ENCODE measurements at places on chromosomes 3 and 15.

GRCh38 chr15:73617913-73618312 lies 15.3 kb downstream of the NPTN start:
- no peak for DNase-seq

DNA sequence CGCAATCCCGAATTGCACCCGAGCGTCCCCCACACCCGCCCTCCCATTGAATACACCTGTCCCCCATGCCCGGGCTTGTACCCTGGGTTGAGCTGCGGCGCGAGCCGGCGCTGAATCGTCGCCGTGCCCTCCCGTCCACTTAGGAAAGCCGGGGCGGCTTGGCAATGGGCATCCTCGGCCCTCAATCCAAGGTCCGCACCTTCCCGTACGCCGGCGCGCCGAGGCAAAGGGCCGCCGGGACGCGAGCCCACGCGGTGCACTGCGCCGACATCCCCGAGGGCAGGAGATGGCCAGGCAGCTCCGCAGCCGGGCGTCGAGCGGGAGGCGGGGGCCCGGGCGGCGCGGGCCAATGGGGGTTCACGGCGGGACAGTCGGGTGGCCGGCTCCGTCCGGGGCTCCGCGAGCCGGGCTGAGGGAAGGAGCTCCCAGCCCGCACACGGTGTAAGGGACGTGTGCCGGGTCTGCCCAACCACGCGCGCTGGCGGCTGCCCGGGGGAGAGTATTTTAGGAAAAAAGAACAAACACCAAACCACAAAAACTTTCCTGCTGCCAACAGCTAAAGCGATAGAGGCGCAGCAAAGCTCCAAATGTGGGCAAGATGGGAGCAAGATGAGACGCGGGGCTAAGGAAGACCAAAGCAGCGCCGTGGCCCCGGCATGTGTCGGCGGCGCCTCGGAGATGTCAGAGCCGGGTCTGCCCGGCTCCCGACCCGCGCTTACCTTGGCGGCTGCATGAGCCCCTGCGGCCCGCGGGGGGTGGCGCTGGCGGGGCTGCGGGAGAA lies 621 bp downstream of the RGMA start:
- DNase-seq: no peak

DNA sequence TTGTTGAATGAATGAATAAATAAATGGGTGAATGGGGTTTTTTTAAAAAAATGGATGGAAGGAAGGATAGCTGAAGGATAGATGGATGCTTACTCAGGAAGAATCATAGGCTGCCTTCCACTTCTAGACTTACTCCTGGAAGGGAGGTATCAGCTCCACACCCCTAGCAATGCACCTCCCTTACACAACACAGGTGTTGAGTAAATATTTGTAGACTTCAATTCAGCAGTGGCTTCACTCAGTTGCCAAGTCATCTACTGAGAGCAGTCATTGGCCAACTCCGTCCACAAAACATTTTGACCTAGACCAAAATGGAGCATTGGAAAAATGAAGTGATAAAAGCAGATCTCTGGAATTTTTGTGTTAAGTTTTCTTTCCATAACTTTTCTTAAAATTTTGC lies 65.5 kb upstream of the ST8SIA2 start:
- DNase-seq: no peak

DNA sequence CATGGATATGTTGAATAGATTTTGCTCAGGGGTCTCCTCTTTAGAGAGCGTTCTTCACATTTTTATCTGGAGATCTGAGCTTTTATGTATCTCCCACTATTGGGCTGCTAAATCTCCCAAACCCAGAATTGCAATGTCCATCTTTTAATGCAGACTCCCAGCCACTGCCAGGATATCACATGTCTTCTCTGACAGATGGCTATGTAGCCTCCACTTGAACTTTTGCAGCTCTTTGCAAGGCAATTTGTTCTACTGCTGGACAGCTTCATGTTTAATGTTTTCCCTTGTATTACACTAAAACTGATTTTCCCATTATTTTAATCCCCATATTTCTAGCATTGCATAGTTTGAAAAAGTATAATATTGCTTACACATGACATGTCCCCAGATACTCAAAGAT lies 177.2 kb downstream of the LPP start:
- DNase-seq: no peak

DNA sequence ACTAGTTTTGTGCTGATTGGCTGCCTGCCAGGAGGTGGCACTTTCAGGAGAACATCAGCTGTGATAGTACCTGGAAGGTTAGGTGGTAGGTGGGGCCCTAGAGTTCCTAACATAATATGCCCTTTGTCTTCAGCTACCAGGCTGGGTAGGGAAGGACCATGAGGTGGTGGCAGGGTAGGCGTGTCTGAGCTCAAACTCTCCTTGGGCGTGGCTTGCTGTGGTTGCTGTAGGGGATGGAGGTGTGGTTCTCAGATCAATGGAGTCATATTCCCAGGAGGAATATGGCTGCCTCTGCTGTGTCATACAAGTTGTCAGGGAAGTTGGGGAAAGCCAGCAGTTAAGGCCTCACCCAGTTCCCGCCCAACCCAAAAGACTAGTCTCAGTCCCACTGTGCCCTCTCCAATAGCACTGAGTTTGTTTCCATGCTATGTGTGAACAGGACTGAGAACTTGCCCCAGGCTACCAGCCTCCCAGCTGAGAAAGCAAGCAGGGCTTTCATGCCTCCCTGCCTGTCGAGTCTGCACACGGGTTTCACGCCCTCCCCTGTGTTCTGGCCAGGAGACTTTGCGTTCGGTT lies 107.7 kb downstream of the CHCHD4 start:
- no peak for DNase-seq

GRCh38 chr3:20666091-20666490 lies 480.1 kb upstream of the SGO1 start:
- DNase-seq: no peak

GRCh38 chr3:112647122-112647521 lies 6.2 kb upstream of the CCDC80 start:
- no peak for DNase-seq

DNA sequence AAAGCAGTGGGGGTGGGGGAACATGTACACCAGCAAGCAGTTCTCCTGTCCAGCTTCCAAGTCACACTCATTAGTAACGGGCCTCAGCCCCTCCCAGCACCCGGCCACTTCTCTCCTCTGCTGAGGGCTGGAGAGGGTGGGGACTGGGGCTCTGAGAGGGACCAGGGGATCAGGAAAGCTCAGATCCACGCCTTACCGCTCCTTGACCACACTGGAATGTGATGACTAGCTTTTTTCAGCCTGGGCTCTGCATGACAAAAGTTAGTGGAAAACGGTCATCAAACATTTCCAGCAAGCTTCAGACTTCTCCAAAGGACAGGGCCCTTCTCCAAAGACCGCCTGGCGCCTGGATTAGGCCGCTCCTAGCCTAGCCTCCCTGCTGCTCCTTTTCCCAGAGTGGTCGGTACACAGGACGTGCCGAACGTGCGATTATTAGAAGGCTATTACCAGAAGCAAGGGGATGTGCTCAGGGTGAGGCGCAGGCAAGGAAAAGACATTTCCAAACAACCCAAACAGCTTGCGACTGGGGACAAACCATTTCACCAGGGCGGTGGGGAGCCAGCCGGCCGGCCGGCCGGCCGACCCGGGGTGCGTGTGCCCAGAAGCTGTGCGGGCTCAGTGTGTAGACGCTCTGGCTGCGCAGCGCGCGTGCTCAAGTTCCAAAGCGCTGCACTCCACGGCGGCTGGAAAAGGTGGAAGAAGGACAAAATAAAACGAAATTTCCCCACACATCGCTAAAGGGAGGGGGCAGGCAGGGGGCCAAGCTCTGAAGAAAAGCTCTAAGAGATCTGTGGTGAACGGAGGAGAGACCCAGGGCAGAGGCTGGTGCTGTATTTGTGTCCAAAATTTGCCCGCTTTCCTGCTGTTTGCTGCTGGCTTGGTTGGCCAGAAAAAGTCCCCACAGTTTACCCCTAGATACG lies 51.0 kb upstream of the SSR3 start:
- DNase-seq: no peak

DNA sequence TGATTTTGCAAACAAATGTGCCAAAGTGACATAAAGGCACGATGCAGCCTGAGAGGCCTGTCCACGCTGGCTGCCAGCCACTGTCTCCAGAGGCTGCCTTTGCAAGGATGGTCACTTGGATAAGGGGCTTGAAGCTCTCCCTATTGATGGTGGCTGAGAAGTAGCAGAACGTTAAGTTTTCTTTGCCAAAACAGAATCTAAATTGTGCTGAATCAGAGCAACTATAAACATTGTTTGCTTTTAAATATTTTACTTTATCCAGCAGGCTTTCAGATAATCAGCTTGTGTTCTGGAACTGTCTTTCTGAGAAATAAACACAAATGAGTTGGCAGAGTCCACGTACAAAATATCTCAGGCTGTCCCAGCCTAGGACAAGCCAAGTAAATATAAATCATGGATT lies 23.8 kb upstream of the CNBP start:
- no peak for DNase-seq

GRCh38 chr3:188230962-188231361 lies 77.0 kb downstream of the LPP start:
- DNase-seq: no peak

DNA sequence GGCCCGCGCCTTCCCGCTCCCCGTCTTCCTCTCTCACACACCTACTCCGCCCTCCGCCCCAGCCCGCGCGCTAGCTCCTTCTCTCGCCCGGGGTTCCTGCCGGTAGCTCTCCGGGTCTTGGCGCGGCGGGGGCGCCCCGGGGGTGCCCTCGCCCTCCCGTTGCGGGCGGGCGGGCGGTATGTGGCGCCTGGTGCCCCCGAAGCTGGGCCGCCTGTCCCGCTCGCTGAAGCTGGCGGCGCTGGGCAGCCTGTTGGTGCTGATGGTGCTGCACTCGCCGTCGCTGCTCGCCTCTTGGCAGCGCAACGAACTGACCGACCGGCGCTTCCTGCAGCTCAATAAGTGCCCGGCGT lies 507 bp downstream of the DIPK2A start:
- no peak for DNase-seq

DNA sequence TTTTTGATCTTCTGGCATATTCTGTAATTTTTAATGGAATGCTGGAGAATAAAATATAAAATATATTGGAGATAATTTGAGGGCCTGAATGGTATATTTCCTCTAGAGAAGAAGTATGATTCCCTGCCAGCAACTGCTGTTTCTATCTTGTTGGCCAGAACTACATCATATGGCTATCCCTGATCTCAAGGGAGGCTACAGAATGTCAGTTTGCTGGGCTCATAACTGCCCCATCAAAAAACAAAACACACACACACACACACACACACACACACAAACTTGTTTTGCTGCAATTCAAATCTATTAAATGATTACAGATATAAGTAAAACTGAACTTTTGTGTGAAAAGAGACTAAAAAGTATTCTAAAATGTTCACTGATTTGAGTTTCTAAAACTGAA lies 51.0 kb downstream of the RASA2 start:
- no peak for DNase-seq

DNA sequence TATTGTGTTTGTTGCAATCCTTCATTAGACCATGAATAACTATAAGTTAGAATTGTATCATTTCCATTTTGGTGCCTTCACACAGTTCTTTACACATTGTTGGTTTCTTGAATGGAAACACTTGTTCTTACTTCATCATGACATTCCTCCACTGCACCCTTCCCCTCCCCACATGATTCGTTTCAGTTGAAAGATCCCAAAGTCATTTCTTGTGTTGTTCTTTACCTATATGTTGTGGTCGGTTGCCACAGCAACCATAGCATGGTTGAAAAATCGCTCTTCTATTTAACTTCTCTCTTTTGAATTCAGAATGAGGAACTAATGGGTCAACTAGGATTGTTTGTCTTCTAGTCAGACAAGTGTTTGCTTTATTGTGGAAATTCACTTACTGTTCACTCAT lies 103.3 kb downstream of the IL1RAP start:
- DNase-seq: no peak

- no peak for DNase-seq
These were observed 64.5 kb downstream of the PIK3R4 start for GRCh38 chr3:130682131-130682530.

- DNase-seq: no peak
These were observed 130.9 kb upstream of the RASGRP1 start for GRCh38 chr15:38695249-38696108.

DNA sequence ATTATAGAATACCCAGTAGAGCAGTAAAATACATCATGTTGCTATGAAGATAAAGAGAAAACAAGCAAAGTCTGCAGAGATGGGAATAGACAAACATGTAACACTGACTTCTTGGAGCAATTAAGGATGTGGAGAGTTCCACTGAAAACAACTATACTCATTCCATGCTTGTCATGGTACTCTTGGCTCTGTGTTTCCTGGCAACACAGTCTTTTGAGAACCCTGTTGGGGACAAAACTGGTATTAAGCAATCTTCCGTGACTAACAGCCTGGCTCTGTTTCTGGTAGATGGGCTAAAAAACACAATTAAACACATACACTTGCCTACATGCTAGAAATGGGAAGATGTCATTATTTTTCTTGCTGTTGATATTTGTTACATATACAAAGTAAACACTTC lies 1212.3 kb upstream of the GBE1 start:
- DNase-seq: no peak

- no peak for DNase-seq
These were observed 179.0 kb upstream of the PFN2 start for GRCh38 chr3:150149651-150150051.

DNA sequence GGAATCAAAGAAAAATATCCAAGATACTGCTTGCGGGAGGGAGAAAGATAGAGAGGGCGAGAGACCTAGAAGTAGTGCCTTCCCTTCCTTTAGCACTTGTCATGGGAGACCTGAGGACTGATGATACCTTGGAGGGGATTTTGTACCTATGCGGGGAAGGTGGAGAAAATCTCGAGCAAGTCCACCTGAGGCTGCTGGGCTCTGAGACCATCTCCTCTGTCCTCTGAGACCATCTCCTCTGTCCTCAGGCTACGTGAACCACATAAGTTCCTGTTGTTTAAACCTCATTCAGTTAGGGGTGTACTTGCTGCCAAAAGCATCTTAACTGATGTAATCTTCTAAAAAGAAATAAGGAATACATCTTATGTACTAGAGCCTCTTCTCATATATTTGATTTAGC lies 164.9 kb downstream of the NR2F2 start:
- DNase-seq: no peak

DNA sequence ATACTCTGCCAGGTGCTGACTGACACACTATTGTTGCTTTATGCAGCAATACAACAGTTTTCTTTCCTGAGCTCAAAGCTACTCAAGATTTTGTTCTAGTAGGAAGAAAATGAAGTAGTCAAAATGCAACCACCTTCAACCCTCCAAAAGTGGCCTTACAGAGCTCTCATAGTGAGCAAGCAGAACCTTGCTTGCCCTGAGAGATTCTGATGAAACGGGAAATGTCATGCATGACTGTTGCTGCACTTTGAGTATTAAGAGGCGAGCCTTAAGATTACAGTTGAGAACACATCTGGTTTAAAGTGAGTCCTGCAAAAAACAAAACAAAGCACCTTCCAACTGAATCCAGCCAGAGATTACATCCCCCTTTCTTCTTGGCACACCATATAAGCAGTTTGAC lies 29.7 kb downstream of the MINDY4B start:
- DNase-seq: no peak

All from activated CD8-positive, alpha-beta memory T cell treated with anti-CD3 and anti-CD28 coated beads, Interleukin-2, amount 50 U/mL, for 4 hours (primary cell).